ENCODE measurements at places on chromosomes 12 and 14.
A peak's percentile ranks its signal among the peaks of the same experiment; 100 is the strongest.

DNA sequence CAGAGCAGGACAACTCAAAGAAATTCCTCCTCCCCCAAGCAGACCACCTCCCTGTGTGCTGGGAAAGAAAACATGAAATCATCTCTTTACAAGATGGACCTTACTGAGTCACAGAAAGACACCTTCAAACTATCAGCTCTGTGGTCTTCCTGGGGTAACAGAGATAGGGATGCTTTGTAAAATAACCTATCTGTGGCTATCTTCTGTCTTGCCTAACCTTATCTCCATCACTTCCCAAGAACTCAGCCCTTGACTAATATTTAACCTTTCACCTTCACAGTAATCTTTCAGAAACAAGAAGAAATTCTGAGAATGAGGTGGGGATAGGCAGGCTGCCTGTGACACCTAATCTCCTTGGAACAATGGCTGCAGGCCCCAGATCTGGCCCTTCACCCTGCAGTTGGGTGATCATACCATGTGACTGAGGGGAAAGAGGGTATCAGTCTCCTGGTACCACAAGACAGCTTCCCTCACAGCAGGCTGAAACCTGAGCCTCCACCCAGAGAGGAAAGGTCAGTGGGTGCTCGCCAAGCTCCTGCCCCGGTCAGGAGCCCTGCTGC lies 27.4 kb upstream of the CEBPE start:
- no peak for DNase-seq

- DNase-seq: no peak
Observed at GRCh38 chr12:51009056-51009440, 17.1 kb downstream of the SLC11A2 start.

GRCh38 chr12:95953000-95953399 lies 9.9 kb downstream of the AMDHD1 start:
- no peak for DNase-seq

DNA sequence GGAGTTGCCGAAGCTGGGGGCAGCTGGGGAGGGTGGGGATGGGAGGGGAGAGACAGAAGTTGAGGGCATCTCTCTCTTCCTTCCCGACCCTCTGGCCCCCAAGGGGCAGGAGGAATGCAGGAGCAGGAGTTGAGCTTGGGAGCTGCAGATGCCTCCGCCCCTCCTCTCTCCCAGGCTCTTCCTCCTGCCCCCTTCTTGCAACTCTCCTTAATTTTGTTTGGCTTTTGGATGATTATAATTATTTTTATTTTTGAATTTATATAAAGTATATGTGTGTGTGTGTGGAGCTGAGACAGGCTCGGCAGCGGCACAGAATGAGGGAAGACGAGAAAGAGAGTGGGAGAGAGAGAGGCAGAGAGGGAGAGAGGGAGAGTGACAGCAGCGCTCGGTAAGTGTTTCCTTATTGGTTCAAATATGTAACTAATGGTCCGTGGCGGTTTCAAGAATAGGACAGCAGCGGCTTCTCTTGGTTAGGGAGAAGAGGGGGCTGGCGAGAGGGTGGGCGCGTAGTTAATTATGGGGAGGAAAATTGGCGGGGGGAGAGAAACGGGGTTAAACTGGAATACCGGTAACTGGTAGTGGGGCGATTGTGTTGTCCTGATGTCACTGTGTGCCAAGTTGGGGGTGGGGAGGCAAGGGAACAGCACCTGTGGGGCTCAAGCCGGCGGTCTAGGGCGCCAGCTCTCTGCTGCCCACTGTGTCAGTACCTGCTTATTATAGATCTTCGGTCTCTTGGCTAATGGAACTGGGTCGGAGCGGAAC lies 8.4 kb downstream of the HOXC8 start:
- peak; percentile 72 for DNase-seq

- DNase-seq: no peak
Observed at GRCh38 chr12:75571204-75571603, 59.8 kb upstream of the KRR1 start.

GRCh38 chr12:6539314-6539682 lies 5.0 kb downstream of the GAPDH start:
- DNase-seq: no peak

GRCh38 chr12:53298164-53298563 lies 1.3 kb upstream of the MYG1 start:
- DNase-seq: no peak

GRCh38 chr14:69170839-69171238 lies 17.9 kb upstream of the DCAF5 start:
- no peak for DNase-seq

GRCh38 chr14:99241325-99242010 lies 30.5 kb downstream of the BCL11B start:
- DNase-seq: no peak

- DNase-seq: peak; percentile 33
Observed at GRCh38 chr12:111024205-111024801, 103.9 kb upstream of the MYL2 start.

- DNase-seq: no peak
Observed at GRCh38 chr12:114045349-114045748, 79.2 kb upstream of the RBM19 start.

- DNase-seq: no peak
Observed at GRCh38 chr12:112325157-112325556, 57.1 kb downstream of the HECTD4 start.

- peak; percentile 86 for DNase-seq
Observed at GRCh38 chr14:90409209-90409730, 12.4 kb downstream of the CALM1 start.

- no peak for DNase-seq
Observed at GRCh38 chr14:22226381-22226780, 362.6 kb downstream of the DAD1 start.

DNA sequence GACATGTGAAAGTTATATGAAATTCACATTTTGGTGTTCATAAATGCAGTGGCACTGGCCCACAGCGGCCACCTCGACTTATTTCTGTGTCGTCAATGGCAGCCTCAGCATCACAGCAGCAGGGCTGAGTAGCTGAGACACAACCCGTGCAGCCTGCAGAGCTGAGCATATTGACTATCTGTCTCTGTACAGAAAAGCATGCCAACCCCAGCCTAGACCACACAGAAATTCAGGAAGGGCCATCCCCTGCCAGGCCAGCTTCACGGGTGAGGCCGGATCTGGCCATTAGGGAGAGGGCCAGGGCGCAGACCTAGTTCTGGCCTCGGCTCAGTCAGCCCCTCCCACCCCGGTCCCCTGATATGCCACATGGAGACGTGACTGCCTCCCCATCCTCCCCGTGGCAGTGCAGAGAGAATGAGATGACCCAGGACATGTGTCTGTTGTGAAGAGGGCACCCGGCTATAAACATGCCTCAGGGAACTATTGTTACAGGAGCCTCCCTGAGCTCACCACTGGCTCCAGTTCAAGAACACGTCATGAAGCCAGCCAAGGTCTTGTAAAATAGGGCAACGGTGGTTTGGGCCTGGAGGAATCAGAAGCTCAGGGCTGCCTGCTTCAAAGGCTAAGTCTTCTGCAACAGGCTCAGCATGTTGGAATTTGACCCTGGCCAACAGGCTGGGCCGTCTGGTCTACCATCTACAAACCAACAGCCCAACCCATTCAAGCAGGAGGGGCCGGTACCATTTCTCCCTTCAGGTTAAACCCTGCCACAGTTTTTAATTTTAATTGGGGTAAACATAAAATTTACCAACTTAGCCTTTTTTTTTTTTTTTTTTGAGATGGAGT lies 25.5 kb downstream of the SCARB1 start:
- DNase-seq: peak; percentile 24

DNA sequence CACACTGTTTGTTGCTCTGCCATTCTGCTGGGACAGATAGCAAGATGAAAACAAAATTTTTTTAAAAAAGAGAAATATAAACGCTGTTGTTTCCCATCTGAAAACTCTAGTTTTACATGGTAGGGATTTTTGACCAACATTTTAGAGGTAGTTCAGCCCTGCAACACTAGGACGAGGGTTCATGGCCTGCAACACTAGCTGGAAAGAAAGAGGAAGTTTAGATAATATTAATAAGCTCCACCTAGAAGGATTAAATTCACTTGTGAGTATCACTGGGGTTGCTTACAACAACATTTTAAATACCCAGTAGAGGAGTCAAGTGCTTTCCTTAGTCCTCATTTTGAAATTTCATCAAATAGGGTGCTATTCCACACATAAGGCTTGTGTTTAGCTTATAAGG lies 68.2 kb downstream of the SRGAP1 start:
- no peak for DNase-seq
